ENCODE measurements at places on chromosomes 16 and 17.

DNA sequence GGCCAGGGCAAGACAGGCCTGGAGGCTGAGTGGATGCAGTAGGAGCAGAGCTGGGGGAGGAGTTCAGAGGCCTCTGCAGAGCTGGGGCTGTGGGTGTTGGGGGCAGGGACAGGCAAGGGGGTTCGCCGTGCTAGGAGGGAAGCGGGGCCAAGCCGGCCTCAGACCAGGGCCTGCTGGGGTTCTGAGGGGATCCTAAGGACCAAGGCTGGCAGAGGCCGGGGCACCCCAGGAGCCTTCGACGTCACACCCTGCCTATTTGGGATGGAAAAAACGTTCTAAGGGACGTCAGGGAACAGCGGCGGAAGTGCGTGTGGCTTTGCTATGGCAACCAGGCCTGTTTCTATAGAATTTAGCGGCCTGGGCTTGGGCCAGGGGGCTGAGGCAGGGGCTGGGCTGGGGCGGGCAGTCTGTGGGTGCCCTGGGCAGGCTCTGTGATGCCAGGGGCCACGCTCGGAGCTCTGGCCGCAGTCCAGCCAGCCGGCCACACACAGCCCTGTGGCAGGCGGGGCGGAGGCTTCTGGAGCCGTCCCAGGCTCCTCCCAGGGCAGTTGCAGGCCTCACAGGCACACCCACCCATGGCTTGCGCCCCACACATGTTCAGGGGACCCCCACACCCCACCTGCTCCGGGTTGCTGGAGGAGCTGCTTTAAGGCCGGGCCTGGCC is 3.7 kb downstream of the TRAF7 start:
- DNase-seq = no peak

GRCh38 chr17:42518046-42518754 is 17.8 kb upstream of the NAGLU start:
- DNase-seq = no peak

GRCh38 chr17:41547378-41547841 is 19.3 kb upstream of the KRT19 start:
- DNase-seq = no peak

DNA sequence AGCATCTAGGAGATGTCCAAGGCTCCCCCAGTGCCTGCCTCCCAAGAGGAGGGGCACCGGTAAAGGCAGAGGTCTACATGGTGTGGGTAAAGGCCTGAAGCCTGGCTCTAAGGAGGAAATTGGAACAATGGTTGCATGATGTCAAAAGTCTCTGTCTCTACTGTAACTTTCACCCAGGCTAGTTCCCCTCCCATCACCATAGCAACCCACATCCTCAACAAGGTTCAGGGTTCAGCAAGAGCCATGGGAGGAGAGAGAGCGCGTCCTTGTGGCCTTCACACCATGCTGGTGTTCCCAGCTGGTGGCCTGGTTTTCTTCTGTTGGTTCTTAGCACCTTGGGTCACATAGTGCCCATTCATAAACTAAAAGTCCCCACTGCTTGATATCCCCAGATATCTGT is 196.7 kb upstream of the CDH5 start:
- DNase-seq = no peak

GRCh38 chr17:17120294-17120693 is 78.0 kb downstream of the MPRIP start:
- no peak for DNase-seq

DNA sequence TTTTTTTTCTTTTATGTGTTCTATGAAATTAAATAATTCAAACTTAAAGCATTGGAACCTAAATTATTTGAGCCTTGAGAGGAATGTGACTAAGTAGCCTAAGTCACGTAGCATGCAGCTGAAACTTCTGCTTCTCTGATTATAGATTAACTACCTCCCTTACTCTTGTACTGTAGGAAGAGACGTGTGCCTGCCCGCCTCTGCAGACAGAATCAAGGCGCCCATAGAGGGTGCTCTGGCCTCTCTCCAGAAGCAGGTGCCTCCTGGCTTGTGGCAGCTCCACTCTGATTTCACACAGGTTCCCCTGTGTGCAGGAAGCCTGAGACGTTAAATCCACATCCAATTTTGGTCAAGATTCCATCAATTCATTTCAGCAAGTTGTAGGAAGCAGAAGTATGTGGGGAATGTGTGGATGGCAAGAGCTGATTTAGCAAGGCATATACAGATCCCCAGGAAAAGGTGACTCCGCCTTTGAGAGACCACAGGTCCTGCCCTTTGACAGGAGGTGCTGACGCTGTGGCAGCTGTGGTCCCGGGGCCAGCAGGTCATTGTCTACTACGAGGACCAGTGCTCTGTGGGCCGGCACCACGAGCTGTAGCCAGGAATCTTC is 1418.8 kb downstream of the CDH11 start:
- no peak for DNase-seq

DNA sequence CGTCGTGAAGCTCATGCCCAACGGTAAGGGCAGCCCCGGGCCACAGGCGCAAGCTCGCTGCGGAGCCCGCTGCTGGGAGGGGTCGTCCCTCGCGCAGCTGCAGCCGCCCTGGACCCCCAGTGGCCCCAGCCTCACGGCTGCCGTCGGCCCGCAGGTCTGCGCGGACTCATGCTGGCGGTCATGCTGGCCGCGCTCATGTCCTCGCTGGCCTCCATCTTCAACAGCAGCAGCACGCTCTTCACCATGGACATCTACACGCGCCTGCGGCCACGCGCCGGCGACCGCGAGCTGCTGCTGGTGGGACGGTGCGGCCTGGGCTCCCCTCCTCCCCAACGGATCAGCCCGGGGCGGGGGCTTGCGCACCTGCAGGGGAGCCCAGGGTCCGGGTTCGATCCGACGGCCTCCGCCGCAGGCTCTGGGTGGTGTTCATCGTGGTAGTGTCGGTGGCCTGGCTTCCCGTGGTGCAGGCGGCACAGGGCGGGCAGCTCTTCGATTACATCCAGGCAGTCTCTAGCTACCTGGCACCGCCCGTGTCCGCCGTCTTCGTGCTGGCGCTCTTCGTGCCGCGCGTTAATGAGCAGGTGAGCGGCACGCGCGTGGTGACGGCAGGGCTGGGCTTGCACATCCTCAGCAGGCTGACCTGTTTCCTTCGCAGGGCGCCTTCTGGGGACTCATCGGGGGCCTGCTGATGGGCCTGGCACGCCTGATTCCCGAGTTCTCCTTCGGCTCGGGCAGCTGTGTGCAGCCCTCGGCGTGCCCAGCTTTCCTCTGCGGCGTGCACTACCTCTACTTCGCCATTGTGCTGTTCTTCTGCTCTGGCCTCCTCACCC is 5.8 kb downstream of the SLC5A2 start:
- DNase-seq = no peak

DNA sequence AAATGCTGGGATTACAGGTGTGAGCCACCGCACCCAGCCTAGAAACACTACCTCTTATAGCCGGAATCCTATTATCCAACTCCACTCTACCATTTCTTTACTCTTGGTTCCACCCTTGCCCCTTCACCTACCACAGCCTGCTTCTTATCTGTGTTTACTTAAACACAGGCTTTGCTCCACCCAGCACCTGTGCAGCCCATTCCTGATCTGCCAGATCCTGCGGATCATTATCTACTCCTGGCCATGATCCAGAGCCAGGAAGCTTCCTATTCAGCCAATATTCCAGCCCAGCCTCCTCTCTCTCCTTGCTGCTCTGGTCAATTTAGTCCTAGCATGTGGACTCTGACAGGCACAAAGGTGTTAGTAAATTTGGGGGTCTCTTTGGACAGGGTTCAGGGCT is 98.8 kb upstream of the MED13 start:
- no peak for DNase-seq

GRCh38 chr17:37160944-37161343 is 212.2 kb downstream of the AATF start:
- DNase-seq = no peak

DNA sequence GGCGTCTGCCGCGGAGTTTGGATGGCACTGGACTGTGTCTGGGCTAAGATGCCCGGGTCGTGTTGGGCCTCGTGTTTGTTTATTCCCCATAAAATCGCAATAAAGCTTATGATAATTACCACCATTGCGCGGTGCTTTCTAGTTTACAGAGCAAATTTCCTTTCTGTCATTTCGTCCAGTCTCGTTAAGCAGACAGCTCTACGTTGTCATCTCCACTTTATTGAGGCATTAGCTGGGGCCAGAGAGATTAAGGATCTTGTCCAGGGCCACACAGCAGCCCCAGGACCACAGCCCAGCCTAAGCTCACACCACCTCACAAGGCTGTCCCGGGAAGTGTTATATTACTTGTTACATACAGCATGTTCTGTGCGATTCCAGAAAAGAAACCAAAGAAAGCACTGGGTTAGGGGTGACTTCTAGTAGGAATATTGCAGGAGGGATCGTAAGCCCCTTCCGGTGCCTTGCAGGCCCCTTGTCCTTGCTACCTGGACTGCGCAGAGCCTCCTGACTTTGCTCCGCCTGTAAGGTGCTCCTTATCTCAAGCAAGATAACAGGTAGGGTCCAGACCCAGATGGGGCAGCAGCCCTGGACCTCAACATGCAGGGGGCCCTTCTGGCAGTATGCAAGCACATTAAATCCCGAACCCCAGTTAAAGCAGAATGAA is 6.3 kb downstream of the NOS2 start:
- no peak for DNase-seq

- peak; percentile 55 for DNase-seq
These were observed 44.8 kb downstream of the PITPNC1 start for GRCh38 chr17:67421869-67422273.

- no peak for DNase-seq
These were observed 501.1 kb upstream of the KIF2B start for GRCh38 chr17:53321651-53322050.

GRCh38 chr17:76511668-76512365 is 10.6 kb upstream of the RHBDF2 start:
- DNase-seq = no peak

DNA sequence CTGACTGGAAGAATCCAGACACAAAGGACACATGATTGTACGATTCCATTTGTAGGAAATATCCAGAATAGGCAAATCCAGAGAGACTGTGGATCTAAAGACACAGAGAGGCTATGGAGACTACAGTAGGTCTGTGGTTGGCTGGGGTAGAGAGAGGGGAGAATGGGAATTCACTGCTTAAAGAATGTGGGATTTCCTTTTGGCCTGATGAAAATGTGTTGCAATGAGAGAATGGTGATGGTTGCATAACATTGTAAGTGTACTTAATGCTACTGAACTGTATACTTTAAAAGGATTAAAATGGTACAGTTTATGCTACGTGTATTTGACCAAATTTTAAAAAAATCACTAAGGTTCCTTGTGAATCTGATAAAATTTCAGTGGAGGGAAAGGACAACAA is 62.1 kb downstream of the GPRC5B start:
- DNase-seq = no peak

Data from stimulated activated CD4-positive, alpha-beta T cell treated with anti-CD3 and anti-CD28 coated beads, Interleukin-2, amount 100 ng/mL, for 24 hours (primary cell).